ENCODE measurements at places on chromosomes 2 and 18.

- no peak overlapping the region for H3K27ac ChIP-seq
- H3K4me1 ChIP-seq, result no peaks in the 10 kb centered on the region
- no peaks in the 10 kb centered on the region for H3K36me3 ChIP-seq
- no peak overlapping the region for H3K4me3 ChIP-seq
- H3K27me3 ChIP-seq, result peaks cover 16% of the 10 kb centered on the region
- no peak for DNase-seq
These were observed 3.1 kb upstream of the TCF23 start for GRCh38 chr2:27145682-27146081.

GRCh38 chr2:178419123-178419522 lies 31.9 kb downstream of the PRKRA start:
- no peak overlapping the region for H3K4me3 ChIP-seq
- peaks cover 9% of the 10 kb centered on the region for H3K4me1 ChIP-seq
- DNase-seq, result no peak

GRCh38 chr2:201860636-201861066 lies 54.3 kb downstream of the CDK15 start:
- no peaks in the 10 kb centered on the region for H3K36me3 ChIP-seq
- peak overlapping the region; percentile 82 for H3K27ac ChIP-seq
- no peak overlapping the region for H3K4me3 ChIP-seq
- no peak for DNase-seq

DNA sequence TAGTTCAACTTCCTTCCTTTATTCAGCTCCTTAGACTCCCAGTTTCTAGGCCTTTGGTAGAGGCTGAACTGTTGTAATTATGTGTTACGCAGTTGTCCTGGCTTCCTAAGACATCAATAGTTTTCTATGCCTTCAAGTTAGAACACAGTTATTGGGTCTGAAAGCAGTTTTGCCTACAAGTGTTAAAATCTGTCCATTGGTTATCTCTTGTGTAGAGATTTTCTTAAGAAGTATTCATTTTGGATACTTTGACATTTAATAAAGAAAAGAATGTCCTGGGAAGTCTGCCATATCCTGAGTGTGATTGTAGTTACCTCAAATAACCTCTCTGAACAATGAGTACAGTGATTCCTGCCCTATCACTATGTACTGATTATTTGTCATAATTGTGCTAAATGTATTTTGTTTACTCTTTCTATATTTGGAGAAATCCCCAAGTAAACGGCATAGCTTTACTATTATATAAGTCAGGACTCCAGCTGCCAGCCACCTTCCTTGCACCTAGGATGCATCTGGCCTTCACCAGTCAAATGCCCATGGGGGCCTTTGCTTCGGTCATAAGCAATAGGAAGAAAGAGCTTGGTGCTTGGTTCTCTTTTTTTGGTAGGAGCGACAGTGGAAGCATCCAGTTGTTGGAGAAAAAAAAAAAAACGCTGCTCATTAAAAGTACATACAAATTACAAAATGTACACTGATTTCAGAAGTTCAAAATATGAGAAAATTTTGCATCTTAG lies 449.5 kb upstream of the PKDCC start:
- no peaks in the 10 kb centered on the region for H3K4me1 ChIP-seq
- no peak overlapping the region for H3K27ac ChIP-seq
- H3K36me3 ChIP-seq, result no peaks in the 10 kb centered on the region
- DNase-seq, result no peak
- no peak overlapping the region for H3K4me3 ChIP-seq

DNA sequence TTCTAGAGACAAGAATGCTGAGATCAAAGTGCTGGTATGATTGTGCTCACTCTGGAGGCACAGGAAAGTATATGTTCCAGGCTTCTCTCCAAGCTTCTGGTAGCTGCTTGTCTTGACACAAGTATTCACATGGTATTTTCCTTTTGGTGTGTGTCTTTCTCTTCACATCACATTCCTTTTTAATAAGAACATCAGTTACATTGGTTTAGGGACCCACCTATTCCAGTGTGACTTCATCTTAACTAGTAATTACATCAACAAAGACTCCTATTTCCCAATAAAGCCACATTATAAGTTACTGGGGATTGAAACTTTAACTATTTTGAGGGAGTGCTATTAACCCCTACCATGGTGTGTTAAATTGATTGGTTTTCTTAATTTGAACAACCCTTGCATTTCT lies 119.1 kb downstream of the FSIP2 start:
- no peaks in the 10 kb centered on the region for H3K4me1 ChIP-seq
- no peak for DNase-seq
- no peak overlapping the region for H3K27ac ChIP-seq
- no peak overlapping the region for H3K4me3 ChIP-seq

GRCh38 chr2:84690225-84690624 lies 173.9 kb downstream of the DNAH6 start:
- no peak overlapping the region for H3K4me3 ChIP-seq
- H3K27ac ChIP-seq, result no peak overlapping the region
- peaks cover 13% of the 10 kb centered on the region for H3K4me1 ChIP-seq
- no peak for DNase-seq
- H3K27me3 ChIP-seq, result peaks cover 7% of the 10 kb centered on the region

GRCh38 chr18:30971338-30971956 lies 71.1 kb downstream of the DSC3 start:
- DNase-seq, result no peak
- no peaks in the 10 kb centered on the region for H3K27me3 ChIP-seq
- no peak overlapping the region for H3K27ac ChIP-seq
- H3K36me3 ChIP-seq, result no peaks in the 10 kb centered on the region
- H3K4me3 ChIP-seq, result no peak overlapping the region

DNA sequence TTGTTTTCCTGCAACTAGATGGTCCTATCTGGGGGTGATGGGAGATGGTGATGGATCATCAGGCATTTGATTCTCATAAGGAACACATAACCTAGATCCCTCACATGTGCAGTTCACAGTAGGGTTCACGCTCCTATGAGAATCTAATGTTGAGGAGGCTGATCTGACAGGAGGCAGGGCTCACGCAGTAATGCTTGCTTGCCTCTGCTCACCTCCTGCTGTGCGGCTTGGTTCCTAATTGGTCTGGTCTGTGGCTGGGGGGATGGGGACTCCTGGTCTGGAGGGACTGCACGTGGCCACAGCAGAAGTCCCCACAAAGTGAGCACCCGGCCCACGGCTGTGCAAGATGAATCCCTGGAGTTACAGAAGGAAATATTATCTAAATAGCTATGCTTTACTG lies 11.3 kb downstream of the MC5R start:
- no peak overlapping the region for H3K4me3 ChIP-seq
- no peaks in the 10 kb centered on the region for H3K36me3 ChIP-seq
- no peaks in the 10 kb centered on the region for H3K4me1 ChIP-seq
- no peak overlapping the region for H3K27ac ChIP-seq
- DNase-seq, result no peak

GRCh38 chr2:159165048-159165447 lies 121.5 kb downstream of the WDSUB1 start:
- peaks cover 54% of the 10 kb centered on the region for H3K36me3 ChIP-seq
- H3K4me1 ChIP-seq, result peaks cover 51% of the 10 kb centered on the region
- H3K4me3 ChIP-seq, result no peak overlapping the region
- H3K27me3 ChIP-seq, result no peaks in the 10 kb centered on the region
- DNase-seq, result no peak
